Chondrocyte (in vitro differentiated cells): ENCODE measurements at places on chromosomes 3 and 15. TPM values are rescaled to one million over a fixed set of nuclear protein-coding genes. Genes with fewer than 3 reads are reported as not detected.

The RBPMS2 gene
- total RNA-seq: 1.8 to 6.0 TPM (median 4.7 TPM) in 3 replicates

The FBXL22 gene
- total RNA-seq: 2.8 to 3.9 TPM (median 2.9 TPM) in 3 replicates

The TGM4 gene
- 0.27 TPM in 1 of 3 replicates, not detected in the others for total RNA-seq

The LRTM1 gene
- not detected in 3 replicates for total RNA-seq

The ST3GAL6 gene
- total RNA-seq: 0.32 TPM in 1 of 3 replicates, not detected in the others

The SI gene
- total RNA-seq: not detected in 3 replicates

The KCNMB2 gene
- 0.27 TPM in 1 of 3 replicates, not detected in the others for total RNA-seq

The TGM5 gene
- total RNA-seq: not detected in 3 replicates

The RTP3 gene
- total RNA-seq: not detected in 3 replicates

The AHSG gene
- total RNA-seq: not detected in 3 replicates

The XCR1 gene
- not detected in 3 replicates for total RNA-seq

DNA sequence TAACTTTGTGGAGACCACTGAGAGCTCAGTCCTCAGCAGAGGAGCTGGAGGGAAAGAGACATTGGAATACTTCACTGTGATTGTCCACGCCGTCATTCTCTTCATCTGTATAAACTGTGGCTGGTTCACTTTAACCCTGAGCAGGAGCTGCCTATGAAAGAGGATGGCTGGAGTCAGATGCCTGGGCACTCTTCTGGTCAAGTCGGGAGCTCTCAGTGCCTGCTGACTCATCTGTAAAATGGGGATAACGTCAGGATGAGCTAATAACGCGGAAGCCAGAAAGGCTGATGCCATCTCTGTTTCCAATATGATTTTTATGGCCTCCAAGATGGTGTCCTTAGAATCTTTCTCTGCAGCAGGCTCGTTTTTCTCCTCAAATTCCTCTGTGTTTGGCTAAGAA lies 51.6 kb upstream of the MRPS22 start:
- peak; percentile 6 for DNase-seq
- H3K4me3 ChIP-seq: no peak overlapping the region
- H3K27me3 ChIP-seq: no peaks in the 10 kb centered on the region
- no peak overlapping the region for H3K27ac ChIP-seq
- H3K36me3 ChIP-seq: no peaks in the 10 kb centered on the region
- H3K4me1 ChIP-seq: peaks cover 10% of the 10 kb centered on the region

DNA sequence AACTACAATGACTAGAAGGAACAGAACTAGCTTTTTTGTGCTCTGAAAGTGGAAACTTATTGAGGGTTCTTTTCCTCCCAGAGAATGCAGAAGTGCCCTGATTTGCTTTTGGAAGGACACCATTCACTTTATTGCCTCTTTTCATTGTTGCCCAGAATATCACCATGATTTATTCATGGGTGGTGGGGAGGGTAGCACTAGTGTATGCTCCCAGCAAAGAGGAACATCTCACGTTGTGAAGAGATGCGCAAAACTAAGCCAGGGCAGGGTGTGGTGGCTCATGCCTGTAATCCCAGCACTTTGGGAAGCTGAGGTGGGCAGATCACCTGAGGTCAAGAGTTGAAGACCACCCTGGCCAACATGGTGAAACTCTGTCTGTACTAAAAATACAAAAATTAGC lies 31.4 kb downstream of the FLNB start:
- H3K4me3 ChIP-seq: no peak overlapping the region
- DNase-seq: no peak
- no peaks in the 10 kb centered on the region for H3K27me3 ChIP-seq
- peaks cover 51% of the 10 kb centered on the region for H3K4me1 ChIP-seq
- H3K36me3 ChIP-seq: no peaks in the 10 kb centered on the region

DNA sequence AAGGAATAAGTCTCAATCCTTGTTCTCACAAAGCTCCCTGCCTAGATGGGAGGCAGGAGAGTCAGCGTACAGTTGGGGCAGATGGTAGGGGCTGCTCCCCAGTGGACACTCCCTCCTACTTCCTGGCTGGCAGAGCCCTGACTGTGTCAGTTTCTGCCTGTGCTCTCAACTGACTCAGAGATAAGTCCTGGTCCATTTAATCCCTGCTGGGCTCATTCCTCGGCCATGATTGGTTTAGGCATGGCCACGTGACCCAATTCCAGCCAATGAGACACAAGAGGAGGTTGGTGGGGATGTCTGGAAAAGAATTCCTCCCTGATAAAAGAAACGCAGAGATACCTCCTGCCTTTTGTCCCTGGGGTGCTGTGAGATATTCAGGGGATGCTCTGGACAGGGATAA lies 118.1 kb upstream of the SLC6A11 start:
- H3K4me1 ChIP-seq: peaks cover 10% of the 10 kb centered on the region
- no peak for DNase-seq
- no peak overlapping the region for H3K27ac ChIP-seq
- no peaks in the 10 kb centered on the region for H3K36me3 ChIP-seq

- no peak for DNase-seq
- H3K36me3 ChIP-seq: no peaks in the 10 kb centered on the region
- H3K27ac ChIP-seq: no peak overlapping the region
- peaks cover 14% of the 10 kb centered on the region for H3K4me1 ChIP-seq
- H3K4me3 ChIP-seq: peak overlapping the region; percentile 64
Observed at GRCh38 chr15:74432968-74433591, 678 bp downstream of the SEMA7A start.

DNA sequence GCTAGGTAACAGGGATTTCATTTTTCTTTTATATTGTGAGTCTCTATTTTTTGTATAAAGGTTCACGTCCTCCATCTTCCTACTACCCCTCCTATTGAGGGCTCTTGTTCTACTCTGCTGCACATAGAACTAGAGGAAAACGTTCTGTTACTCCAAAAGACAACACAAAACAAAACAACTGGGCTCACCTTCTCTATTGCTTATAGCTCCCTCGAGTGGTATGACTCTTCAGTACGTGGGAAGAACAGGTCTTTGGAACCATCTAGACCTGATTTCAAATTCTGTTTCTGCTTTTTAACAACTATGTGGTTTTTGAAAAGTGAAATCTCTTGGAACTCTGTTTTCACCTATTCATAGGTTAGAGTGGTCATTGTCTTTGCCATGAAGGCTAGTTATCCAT lies 515.3 kb downstream of the SOX2 start:
- H3K27me3 ChIP-seq: no peaks in the 10 kb centered on the region
- H3K4me3 ChIP-seq: no peak overlapping the region
- no peak for DNase-seq
- H3K36me3 ChIP-seq: peaks cover 4% of the 10 kb centered on the region

- H3K4me1 ChIP-seq: no peaks in the 10 kb centered on the region
- no peak for DNase-seq
- peaks cover 55% of the 10 kb centered on the region for H3K27me3 ChIP-seq
- H3K27ac ChIP-seq: no peak overlapping the region
Observed at GRCh38 chr3:44525060-44525459, 29.9 kb upstream of the ZKSCAN7 start.

DNA sequence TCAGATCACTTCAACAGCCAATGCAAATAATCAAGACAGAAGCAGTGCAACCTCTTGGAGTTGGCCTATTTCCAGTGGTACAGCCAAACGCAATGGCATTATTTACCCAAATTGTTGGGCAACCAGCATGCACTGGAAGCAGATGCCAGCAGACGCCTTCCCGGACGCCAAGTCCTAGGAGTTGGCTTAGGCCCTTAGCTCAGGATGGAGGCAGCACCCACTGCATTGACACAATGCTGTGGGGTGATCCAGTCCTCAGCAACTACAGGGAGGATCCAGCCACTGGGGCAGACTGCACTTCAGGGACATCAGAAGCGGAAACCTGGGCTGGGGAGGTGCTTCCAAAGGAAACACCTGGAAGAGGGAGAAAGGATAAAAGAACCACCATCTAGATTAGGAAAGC lies 290.4 kb downstream of the FAM43A start:
- DNase-seq: no peak
- H3K27me3 ChIP-seq: no peaks in the 10 kb centered on the region
- H3K4me3 ChIP-seq: no peak overlapping the region
- H3K36me3 ChIP-seq: no peaks in the 10 kb centered on the region
- peaks cover 20% of the 10 kb centered on the region for H3K4me1 ChIP-seq

DNA sequence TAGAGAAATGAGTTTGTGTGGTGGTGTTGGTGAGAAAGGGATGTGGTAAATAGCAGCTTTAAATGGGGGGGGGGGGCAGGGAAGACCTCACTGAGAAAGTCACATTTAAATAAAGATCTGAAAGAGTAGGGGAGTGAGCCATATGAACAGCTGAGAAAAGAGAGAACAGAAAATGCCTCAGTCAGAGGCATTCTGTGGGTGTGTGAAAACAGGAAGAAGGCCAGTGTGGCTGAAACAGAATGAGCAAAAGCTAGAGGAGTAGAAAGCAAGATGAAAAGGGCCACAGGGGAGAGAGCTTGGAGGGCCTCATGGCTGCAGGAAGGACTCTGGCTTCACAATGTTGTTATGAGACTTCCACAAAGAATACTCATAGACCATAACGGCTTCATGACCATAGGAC lies 783.3 kb downstream of the ZPLD1 start:
- no peak for DNase-seq
- no peak overlapping the region for H3K4me3 ChIP-seq
- H3K27ac ChIP-seq: no peak overlapping the region
- H3K27me3 ChIP-seq: peaks cover 1% of the 10 kb centered on the region
- no peaks in the 10 kb centered on the region for H3K4me1 ChIP-seq

DNA sequence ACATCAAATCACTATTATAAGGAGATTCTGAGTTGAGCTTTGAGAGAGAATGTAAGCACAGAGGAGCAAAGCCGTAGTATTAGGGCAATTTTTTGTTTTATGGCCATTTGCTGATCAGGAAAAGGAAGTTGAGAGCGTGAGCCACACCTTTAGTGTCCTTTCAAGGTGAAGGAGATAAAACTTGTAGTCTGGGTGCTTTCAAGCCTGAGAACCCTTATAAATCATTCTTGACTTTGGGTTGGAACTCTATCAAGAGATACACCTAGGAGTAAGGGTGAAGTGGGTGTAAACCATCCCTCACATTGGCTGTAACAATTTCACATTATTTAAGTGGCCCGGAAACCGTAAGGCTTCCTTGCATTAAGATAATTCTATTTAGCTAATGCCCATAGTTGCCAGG lies 122.2 kb downstream of the ATG7 start:
- H3K27me3 ChIP-seq: no peaks in the 10 kb centered on the region
- no peak for DNase-seq
- no peak overlapping the region for H3K4me3 ChIP-seq
- no peak overlapping the region for H3K27ac ChIP-seq
- H3K4me1 ChIP-seq: peaks cover 37% of the 10 kb centered on the region
- no peaks in the 10 kb centered on the region for H3K36me3 ChIP-seq

GRCh38 chr15:89299896-89300295 lies 34.7 kb downstream of the POLG start:
- no peaks in the 10 kb centered on the region for H3K27me3 ChIP-seq
- no peak overlapping the region for H3K4me3 ChIP-seq
- no peak overlapping the region for H3K27ac ChIP-seq
- no peaks in the 10 kb centered on the region for H3K4me1 ChIP-seq
- H3K36me3 ChIP-seq: peaks cover 11% of the 10 kb centered on the region

- H3K27ac ChIP-seq: no peak overlapping the region
- H3K4me1 ChIP-seq: peaks cover 13% of the 10 kb centered on the region
- no peaks in the 10 kb centered on the region for H3K27me3 ChIP-seq
- H3K36me3 ChIP-seq: peaks cover 24% of the 10 kb centered on the region
- DNase-seq: no peak
Observed at GRCh38 chr3:149174901-149175300, 45.5 kb downstream of the HPS3 start.

- no peak overlapping the region for H3K4me3 ChIP-seq
- H3K27me3 ChIP-seq: peaks cover 14% of the 10 kb centered on the region
- no peak overlapping the region for H3K27ac ChIP-seq
- peaks cover 3% of the 10 kb centered on the region for H3K36me3 ChIP-seq
Observed at GRCh38 chr15:49471733-49472132, 48.7 kb downstream of the FGF7 start.

GRCh38 chr3:22862111-22862510 lies 341.0 kb upstream of the UBE2E2 start:
- no peak for DNase-seq
- H3K27me3 ChIP-seq: no peaks in the 10 kb centered on the region
- H3K4me3 ChIP-seq: no peak overlapping the region
